ENCODE measurements at places on chromosomes 2 and 18.

- DNase-seq = no peak
Measured at GRCh38 chr2:19900931-19901441, 797 bp downstream of the TTC32 start.

DNA sequence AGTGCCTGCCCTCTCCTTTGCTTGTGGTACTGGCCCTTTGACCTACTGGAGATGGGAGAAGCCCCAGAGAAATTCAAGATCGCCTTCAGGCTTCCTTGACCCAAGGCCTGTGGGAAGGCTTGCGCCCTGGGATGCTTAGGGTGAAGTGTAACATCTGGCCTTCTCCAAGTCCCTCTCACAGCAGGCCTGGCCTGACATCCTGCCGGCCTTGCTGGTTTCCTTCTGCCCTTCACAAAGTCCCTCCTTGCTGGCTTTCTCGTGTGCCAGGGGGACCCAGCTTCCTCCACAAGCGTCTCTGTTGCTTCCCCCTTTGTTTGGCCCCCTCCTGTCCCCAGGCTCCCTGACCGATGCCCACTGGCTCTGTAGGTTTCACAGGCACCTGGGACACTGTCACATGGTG is 26.4 kb downstream of the TCF7L1 start:
- DNase-seq = no peak

DNA sequence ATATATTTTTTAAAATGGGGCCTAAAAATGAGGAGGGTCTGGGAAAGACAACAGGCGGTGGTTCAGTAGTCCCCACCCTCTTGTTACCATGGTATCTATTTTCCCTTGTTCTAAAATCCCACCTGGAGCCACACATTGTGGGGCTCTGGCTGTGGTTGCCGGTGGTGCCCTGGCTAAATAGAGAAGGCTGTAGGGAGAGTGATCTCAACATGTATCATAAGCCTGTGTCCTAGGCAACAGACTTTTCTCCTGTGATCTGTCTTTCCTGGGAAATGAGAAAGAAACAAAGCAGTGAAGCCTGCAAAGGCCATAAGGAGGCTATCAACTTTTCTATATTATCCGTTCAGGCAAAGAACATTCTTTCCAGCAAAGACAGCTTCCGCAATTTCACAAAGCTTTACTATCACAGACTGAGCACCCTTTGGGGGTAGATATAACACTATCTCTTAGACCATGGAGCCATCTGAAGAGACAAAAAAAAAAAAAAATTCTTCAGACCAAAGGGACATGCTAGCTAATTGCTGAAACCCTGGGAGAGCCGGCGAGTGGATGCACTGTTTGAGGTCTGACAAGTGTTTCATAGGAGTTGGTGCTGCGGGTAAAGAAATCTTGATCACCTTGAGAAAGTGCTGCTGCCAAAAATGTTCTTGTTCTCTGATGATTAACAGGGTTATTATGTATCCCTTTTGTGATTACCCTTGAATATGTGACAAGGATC is 879.2 kb upstream of the DDX18 start:
- DNase-seq = no peak

GRCh38 chr2:159211447-159212396 is 74.8 kb downstream of the WDSUB1 start:
- no peak for DNase-seq

DNA sequence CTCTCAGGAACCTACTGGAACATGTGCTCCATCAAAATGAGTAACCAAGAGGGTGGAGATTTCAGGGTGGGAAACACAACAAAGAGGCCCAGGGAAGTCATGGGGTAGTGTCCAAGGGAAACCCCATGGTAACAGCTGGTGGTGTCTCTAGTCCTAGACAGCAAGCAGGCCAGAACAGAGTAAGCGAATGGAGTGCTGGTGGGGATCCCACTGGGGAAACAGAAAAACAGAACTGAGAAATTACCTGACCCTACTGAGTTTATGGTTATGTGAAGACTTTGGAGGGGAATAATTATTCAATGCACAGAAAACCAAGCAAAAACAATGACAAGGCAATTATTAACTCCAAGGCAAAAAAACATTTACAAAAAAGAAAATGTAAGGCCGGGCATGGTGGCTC is 16.9 kb downstream of the ERCC3 start:
- DNase-seq = no peak

GRCh38 chr2:156708051-156708450 is 271.9 kb downstream of the GPD2 start:
- DNase-seq = no peak

GRCh38 chr2:127398239-127398590 is 10.4 kb upstream of the MAP3K2 start:
- no peak for DNase-seq

- no peak for DNase-seq
Measured at GRCh38 chr2:155310589-155310988, 612.1 kb downstream of the KCNJ3 start.

GRCh38 chr2:126359494-126359893 is 296.5 kb upstream of the GYPC start:
- DNase-seq = no peak

DNA sequence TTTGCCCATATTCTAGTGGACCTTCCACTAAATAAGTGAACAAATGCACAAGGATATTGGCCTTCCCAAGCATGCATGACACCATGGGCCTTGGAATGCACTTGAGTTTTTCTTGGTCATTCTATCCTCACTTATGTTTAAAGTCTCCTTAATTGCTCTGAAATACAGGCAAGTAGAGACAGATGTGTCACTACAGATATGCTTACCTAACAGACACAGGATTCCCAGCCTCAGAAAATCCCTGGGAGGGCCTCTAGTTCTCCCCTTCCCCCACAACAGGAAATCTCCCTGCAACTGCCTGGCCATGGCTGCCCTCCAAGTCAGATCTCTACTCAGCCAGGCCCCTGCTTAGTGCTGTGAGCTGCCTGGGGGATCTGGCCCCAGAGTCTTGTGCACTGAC is 445.2 kb downstream of the IRS1 start:
- DNase-seq = no peak

DNA sequence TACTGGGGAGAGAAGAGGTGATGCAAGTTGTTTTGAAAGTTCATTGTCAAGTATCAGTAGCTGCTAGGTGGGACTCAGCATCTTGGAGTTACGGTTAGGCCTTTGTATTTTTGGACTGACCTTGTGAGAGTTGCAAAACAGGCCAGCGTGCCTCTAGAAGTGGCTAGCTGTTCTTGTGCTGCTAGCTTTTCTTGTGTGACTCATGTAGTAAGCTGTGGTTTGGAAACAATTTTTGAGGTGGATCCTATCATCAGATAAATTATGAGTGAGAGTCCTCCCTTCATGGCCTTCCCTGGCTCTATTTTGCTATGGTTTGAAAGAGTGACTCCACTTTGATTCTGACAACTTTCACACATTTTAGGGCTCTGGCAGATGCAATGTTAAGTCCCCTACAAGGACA is 409.2 kb upstream of the HS6ST1 start:
- DNase-seq = no peak

DNA sequence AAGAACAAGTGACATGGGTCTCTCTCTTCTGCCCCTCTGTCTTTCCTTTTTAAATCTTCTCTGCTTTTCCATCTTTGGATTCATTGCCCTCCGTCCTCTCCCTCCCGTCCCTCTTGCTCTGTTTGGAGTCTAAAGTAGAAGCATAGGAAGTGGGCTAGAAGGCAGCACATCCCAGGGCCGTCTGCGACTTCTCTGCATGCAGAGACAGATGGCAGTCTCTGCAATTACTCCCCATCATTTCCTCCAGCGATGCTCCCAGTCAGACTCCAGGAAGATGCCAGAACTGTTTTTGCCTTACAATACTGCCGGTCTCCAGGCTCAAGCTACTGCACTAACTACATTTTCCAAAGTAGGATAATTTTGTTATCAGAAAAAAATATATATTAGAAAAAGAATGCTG is 35.2 kb upstream of the LPIN2 start:
- DNase-seq = no peak

DNA sequence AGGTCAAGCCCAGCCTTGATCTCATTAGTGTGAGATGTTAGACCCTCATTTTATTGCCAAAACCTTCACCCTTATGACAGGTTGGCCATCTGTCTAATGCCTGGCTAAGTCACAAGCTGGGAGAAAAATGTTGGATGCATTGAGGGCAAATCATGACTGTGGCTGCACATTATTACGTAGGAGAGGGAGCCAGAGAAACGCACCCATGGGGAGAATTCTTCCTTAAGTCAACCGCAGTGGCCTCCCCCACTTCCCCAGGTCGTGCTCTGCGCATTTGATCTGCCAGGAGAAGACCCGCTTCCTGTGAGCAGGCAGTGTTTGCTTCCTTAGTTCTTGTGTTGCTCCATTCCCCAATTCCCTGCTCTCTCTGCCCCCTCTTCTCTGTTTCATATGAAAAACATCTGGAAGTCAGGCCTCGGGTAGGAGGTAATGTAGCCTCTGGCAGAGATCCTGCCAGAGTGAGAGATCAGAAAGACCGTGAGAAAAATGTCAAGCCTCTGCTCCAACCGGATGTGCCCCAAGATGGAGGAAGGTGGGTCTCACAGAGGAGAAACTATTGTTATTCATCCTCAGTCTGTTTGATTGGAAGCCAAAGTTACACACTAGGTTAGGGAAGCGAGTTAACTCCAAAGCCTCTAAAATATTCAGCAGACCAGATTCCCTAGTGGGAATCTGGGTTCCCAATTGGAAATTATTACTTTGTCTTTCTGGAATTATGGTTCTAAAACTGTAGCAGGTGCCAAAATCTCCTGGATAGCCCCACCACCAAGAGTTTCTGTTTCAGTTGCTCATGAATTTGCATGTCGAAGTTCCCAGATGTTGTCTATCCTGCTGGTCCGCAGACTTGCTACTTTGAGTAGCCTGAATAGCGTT is 144.3 kb upstream of the PELI1 start:
- DNase-seq = no peak
